Smooth muscle cell of bladder (primary cell): ENCODE measurements at places on chromosomes 1 and 21. TPM values are rescaled to one million over a fixed set of nuclear protein-coding genes. Genes with fewer than 3 reads are reported as not detected.

ZMYND12 gene
- total RNA-seq, result 0.28 and 1.2 TPM in 2 replicates

LENEP gene
- total RNA-seq, result 0.18 and 0.28 TPM in 2 replicates

FMOD gene
- 10.0 and 60.8 TPM in 2 replicates for total RNA-seq

TBCE gene
- 19.5 and 21.5 TPM in 2 replicates for total RNA-seq

CACNA1S gene
- total RNA-seq, result not detected in 2 replicates

CFAP57 gene
- 0.28 TPM in 2 replicates for total RNA-seq

TEX38 gene
- total RNA-seq, result not detected in 2 replicates
